ENCODE measurements at places on chromosomes 7 and 10. TPM values are rescaled to one million over a fixed set of nuclear protein-coding genes. Genes with fewer than 3 reads are reported as not detected.

DGKB gene
- 0.78 TPM for total RNA-seq

KLF14 gene
- total RNA-seq = not detected

CYP3A5 gene
- total RNA-seq = 179 TPM

PCBD1 gene
- 86.8 TPM for total RNA-seq

EMX2 gene
- not detected for total RNA-seq

PAX2 gene
- total RNA-seq = not detected

H2AZ2 gene
- total RNA-seq = 158 TPM

RASA4B gene
- 8.0 TPM for total RNA-seq

NSMCE4A gene
- total RNA-seq = 69.8 TPM

TBC1D12 gene
- 20.2 TPM for total RNA-seq

DENND2A gene
- 17.7 TPM for total RNA-seq

GPR85 gene
- total RNA-seq = 0.70 TPM

GRID2IP gene
- total RNA-seq = 0.41 TPM

WEE2 gene
- total RNA-seq = not detected

PRKRIP1 gene
- total RNA-seq = 15.1 TPM

PVRIG gene
- 0.76 TPM for total RNA-seq

RAB11FIP2 gene
- 34.6 TPM for total RNA-seq

HOXA3 gene
- 19.9 TPM for total RNA-seq

ITPRID1 gene
- 2.4 TPM for total RNA-seq

HOXA13 gene
- total RNA-seq = 54.3 TPM

PKD2L1 gene
- total RNA-seq = not detected

GRM3 gene
- not detected for total RNA-seq

LAMB1 gene
- total RNA-seq = 148 TPM

POU6F2 gene
- 0.90 TPM for total RNA-seq

PTPN20 gene
- 1.6 TPM for total RNA-seq

PNLIPRP2 gene
- 8.9 TPM for total RNA-seq

SEMA4G gene
- 68.5 TPM for total RNA-seq

RNLS gene
- 12.1 TPM for total RNA-seq

TNS3 gene
- 69.9 TPM for total RNA-seq

OR9A2 gene
- total RNA-seq = not detected

ANKRD22 gene
- 30.6 TPM for total RNA-seq

NAPEPLD gene
- 45.9 TPM for total RNA-seq

PALD1 gene
- total RNA-seq = 15.9 TPM

SLC29A4 gene
- 7.4 TPM for total RNA-seq

OR2A7 gene
- 46.2 TPM for total RNA-seq

TNKS2 gene
- 26.0 TPM for total RNA-seq

LRRN3 gene
- total RNA-seq = 0.73 TPM

PLCE1 gene
- total RNA-seq = 68.9 TPM

ST8SIA6 gene
- total RNA-seq = 4.2 TPM

EBLN1 gene
- not detected for total RNA-seq

ZNF775 gene
- total RNA-seq = 11.3 TPM

OPN4 gene
- total RNA-seq = not detected

UPK3BL2 gene
- 23.9 TPM for total RNA-seq

CRPPA gene
- 2.8 TPM for total RNA-seq

CRYGN gene
- 0.51 TPM for total RNA-seq

LIPF gene
- total RNA-seq = not detected

INA gene
- 0.55 TPM for total RNA-seq

PDLIM1 gene
- 177 TPM for total RNA-seq

SLC18A3 gene
- total RNA-seq = 1.6 TPM

PRPS1L1 gene
- total RNA-seq = not detected

PRF1 gene
- 3.0 TPM for total RNA-seq

CYP3A4 gene
- total RNA-seq = 4.0 TPM

All from mucosa of descending colon (tissue), 3 donors.